ENCODE measurements at places on chromosomes 4 and X.

DNA sequence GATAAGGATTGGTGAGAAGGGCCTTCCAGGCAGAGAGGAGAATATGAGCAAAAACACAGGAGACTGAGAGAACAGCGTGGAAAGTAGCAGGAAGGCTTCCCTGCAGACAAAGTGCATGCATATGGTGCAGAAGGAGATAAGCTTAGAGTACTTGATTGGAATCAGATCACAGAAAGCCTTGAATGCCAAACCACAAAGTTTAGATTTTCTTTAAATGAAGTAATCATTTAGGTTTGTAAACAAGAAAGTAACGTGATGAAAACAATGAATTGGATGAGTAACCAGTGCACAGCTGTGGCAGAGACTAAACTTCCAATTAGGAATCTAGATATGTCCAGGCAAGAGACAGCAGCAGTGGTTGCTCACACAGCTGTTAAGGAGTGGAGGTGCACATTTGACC lies 83.8 kb upstream of the C1QTNF7 start:
- no peak for DNase-seq

- DNase-seq, result no peak
These were observed 20.5 kb downstream of the SEPTIN11 start for GRCh38 chr4:76969941-76970529.

DNA sequence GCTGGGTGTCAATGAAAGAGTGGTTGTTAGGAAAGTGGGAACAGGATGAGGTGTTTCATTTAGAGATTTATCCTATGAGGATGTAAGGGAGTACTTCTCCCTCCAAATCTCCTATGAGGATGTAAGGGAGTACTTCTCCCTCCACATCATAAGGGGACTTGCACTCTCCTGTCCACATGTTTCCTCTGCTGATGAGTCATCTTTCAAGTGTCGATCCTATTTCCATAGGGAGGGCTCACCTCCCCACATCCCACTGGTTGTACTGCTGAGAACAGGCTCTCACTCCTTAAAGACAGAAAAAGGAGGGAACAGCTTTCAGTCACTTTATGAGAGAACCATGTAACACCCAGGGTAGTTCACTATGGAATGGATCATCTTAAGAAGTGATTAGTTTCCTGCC lies 65.0 kb downstream of the INPP4B start:
- DNase-seq, result no peak

DNA sequence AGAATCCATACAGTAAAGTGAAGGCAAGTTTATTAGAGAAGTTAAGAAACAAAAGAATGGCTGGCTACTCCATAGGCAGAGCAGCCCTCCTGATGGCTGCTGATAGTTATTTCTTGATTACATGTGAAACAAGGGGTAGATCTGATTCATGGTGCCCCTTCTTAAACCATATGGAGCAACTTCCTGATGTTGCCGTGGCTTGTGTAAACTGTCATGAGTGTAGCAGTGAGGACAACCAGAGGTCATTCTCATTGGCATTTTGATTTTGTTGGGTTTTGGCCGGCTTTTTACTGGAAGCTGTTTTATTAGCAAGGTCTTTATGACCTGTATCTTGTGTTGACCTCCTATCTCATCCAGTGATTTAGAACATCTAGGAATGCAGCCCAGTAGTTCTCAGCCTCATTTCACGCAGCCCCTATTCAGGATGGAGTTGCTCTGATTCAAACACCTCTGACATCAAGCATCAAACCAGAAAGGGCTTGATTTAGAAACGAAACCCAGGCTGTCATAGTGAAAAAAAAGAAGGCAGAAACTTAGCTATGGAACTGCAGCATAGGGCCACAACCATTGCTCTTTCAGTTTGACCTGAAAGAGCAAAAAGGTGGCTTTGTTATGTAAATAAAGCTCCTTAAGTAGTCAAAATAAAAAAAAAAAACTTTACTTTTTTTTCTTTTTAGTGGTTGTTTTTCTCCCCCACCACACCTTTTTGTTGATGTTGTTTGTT lies 37.8 kb downstream of the SPCS3 start:
- no peak for DNase-seq

GRCh38 chrX:12263211-12263610 lies 124.9 kb downstream of the FRMPD4 start:
- DNase-seq, result no peak

DNA sequence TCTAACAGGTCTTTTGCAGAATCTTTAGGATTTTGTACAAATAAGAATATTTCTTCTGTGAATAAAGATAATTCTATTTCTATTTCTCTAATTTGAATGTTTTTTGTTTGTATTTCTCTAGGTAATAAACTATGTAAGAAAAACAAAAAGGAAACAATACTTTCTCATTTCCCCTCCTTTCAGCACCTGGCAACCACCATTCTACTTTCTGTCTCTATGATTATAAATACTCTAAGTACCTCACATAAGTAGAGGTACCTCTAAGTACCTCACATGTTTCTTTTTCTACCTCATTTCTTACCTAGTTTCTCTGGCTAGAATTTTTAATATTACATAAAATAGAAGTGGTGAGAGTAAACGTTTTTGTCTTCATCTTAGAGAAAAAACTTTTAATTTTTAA lies 550.0 kb downstream of the EPHA5 start:
- no peak for DNase-seq

DNA sequence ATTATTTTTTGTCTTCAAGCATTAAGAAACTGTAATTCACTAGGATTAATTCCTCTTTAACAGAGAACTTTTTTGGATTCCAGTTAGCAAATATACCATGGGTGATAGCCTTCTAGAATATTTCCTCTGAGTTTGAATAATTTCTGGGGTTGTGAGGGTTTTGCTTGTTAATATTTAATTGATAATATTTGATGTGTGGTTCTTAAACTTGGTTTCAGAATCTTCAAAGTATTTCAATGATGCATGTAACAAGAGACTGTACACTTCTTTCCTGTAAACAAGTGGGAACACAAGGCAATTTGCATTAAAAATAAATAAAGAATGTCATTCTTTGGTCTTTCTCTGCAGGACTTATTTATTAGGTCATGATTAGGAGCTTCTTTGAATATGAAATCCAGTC lies 9.5 kb upstream of the C4orf51 start:
- DNase-seq, result no peak

DNA sequence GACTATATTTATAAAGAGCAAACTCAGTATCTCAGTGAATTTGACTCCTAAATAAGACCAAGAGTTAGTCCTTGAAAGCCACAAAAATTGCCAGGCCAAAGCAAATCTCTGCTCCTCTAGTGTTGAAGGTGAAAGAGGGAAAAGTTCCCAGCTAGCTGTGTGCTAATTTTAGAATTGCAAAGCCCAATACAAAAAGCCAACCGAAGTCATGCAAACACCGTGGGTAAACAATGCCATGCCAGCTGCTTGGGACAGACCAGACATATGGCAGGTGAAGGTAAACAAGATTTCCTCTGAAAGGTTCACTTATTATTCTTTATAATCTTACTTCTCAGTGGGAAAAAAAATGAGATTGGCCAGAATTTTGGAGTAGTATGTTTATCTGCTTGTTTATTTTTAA lies 80.5 kb upstream of the LNX1 start:
- DNase-seq, result no peak

DNA sequence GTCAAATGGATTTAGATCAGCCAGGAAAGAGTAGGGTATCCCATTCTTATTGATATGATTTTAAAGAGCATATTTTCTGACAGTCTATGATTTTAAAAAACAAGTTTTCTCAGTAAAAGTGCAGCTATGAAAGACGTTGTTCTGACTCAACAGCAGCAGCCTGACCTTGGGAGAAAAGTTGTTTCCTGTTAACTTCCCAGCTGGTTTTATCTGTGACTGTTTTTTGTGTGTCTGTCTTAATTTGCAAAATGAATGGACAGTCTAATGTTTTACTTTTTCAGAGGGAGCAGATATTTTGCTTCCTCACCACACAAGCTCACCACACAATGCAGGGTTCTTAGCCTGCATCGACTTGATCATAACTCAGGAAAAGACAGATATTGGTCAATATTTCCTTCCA lies 764 bp upstream of the MTHFD2L start:
- no peak for DNase-seq

DNA sequence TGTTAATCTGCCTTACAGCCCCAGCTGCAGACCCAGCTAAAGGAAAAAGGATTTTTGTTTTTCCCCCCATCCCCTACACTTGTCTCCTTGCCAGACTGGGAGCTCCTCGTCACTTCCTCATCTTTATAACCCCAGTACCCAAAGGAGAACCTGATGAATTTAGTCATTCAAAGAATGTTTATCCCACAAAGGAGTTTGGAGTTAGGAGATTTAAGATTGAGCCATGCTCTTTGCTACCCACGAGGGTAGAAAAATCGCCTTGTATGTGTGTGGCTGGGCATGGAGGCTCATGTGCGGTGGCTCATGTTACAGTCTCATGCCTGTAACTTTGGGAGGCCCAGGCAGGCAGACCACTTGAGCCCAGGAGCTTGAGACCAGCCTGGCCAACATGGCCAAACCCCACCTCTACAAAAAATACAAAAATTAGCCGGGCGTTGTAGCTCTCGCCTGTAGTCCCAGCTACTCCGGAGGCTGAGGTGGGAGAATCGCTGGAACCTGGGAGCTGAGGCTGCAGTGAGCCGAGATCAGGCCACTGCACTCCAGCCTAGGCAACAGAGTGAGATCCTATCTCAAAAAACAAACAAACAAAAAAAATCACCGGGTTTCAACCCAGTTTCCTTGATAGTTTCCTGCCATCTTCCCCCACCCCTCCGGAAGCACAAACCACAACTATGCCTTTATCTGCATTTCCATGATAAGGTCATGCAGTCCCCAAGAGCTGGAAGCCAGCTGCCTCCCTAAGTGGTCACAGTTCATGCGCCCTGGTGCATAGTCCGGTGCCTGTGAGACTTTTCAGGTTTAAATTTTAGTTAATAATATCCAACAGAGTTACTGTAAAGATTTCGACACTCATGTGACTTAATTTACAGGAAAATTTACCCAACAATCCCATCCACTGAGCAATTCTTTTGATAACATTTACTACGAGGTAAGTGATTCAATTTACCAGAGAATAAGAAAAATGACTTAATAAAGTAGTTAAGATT lies 1.5 kb downstream of the CFAP97 start:
- no peak for DNase-seq

- no peak for DNase-seq
These were observed 4.3 kb upstream of the SHROOM3 start for GRCh38 chr4:76430519-76431388.

DNA sequence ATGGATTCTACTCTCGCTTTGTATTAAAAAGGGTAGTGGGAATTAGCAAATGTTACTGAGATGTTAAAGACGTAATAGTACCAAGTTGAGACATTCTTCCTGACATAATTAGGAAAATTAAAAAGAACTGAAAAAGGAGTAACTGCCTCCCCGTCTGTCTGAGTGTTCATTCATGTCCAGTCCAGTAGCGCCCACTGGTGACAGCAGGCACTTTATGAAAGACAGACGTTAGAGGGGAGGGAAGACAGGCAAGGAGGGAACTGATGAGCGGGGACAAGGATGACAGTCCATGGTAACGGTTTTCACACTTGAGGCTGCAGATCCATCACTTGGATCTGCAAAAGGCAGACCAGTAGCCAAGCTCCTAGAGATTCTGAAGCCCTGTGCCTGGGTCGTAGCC lies 326.7 kb downstream of the STK32B start:
- DNase-seq, result no peak

DNA sequence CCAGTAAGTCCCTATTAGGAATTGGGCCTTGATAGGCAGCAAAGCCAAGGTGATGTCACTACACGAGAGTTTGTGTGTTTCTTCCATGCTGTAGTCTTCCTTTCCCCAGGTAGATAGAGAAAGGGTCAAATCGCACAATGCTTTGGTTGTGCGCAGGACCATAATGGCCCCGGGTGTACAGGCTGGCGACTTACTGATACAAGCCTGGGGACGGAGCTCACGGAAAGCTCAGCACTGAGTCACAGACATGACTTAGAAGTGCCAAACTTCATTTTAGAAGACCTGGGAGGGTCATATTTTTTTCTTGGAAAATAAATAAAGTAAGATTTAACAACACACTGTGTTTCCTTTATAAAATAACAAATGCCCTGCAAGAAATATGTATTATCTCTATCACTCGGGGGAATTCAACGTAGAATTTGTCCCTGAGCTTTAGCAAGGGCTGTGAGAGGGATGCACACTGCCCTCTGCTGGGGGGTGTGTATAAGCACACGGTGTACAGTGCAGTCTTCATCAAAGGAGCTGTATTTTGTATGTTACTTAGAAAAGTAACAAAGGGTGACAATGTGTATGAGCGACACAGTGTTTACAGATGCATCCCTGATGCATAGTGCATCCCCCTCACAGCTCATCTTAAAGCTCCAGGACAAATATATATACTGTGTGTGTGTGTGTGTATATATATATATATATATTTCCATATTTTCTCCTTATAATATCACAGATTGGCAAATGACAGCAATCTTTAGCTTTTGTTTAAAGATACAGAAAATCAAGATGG lies 254.5 kb upstream of the VEGFC start:
- no peak for DNase-seq

- no peak for DNase-seq
These were observed 663.7 kb downstream of the GRXCR1 start for GRCh38 chr4:43556262-43556661.

GRCh38 chr4:169315530-169316343 lies 45.0 kb upstream of the SH3RF1 start:
- no peak for DNase-seq

GRCh38 chr4:57051095-57051494 lies 59.1 kb downstream of the IGFBP7 start:
- DNase-seq, result no peak

- DNase-seq, result no peak
These were observed 86.0 kb downstream of the PCYT1B start for GRCh38 chrX:24561121-24561520.

- no peak for DNase-seq
These were observed 4.7 kb downstream of the RIPPLY1 start for GRCh38 chrX:106898462-106898861.

DNA sequence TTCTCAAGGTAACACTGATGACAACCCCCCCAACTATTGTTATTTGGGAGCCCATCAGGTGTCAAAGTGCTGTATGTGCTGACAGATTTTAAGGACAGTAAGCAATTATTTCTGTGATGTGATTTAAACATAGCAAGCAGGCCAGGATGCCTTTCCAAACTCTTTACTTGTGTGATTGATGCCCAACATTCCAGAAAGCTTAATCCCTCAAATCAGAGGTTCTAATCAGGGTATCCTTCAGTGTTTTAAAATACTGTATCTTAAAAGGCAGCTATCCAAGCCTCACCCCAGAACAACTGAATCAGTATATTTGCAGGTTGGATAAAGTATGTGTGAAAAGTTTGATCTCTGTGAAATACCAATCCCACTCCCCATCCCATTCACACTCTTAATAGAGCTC lies 119.7 kb downstream of the GASK1B start:
- no peak for DNase-seq

- DNase-seq, result no peak
These were observed 983.2 kb upstream of the IGFBP7 start for GRCh38 chr4:58093352-58093751.

DNA sequence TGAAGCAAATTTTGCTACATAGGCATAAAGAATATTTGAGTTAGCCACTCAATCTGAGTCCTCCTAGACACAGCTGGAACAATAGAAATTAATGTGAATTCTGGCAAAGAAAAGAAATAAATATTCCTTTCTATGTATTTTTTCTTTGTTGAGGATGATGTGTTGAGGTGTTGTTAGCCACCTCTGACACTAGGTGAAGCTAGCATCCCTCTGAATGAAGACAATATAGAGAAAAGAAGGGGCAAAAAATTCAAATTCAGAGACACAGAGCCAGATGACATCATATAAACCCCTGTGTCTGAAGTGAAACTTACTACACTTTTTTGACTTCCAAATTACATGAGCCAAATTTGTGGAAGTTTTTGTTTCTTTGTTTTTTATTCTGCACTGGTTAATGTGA lies 34.6 kb upstream of the TMPRSS11D start:
- DNase-seq, result no peak
